Osteoblast (primary cell): ENCODE measurements at places on chromosomes 7 and 10. TPM values are rescaled to one million over a fixed set of nuclear protein-coding genes. Genes with fewer than 3 reads are reported as not detected.
A peak's percentile ranks its signal among the peaks of the same experiment; 100 is the strongest.

Gene CCDC172
- total RNA-seq, result not detected in 2 replicates

DNA sequence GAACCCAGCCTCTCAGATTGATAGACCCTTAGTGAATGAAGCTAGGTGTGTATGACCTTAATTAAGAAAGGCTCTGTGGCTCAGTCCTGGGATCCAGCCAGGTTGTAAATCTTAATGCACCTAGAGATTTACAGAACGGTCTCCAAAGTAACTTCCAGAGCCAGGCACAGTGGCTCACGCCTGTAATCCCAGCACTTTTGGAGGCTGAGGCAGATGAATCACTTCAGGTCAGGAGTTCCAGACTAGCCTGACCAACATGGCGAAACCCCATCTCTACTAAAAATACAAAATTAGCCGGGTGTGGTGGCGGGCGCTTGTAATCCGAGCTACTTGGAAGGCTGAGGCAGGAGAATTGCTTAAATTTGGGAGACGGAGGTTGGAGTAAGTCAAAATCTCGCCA lies 24.3 kb downstream of the CALHM2 start:
- no peak for DNase-seq

DNA sequence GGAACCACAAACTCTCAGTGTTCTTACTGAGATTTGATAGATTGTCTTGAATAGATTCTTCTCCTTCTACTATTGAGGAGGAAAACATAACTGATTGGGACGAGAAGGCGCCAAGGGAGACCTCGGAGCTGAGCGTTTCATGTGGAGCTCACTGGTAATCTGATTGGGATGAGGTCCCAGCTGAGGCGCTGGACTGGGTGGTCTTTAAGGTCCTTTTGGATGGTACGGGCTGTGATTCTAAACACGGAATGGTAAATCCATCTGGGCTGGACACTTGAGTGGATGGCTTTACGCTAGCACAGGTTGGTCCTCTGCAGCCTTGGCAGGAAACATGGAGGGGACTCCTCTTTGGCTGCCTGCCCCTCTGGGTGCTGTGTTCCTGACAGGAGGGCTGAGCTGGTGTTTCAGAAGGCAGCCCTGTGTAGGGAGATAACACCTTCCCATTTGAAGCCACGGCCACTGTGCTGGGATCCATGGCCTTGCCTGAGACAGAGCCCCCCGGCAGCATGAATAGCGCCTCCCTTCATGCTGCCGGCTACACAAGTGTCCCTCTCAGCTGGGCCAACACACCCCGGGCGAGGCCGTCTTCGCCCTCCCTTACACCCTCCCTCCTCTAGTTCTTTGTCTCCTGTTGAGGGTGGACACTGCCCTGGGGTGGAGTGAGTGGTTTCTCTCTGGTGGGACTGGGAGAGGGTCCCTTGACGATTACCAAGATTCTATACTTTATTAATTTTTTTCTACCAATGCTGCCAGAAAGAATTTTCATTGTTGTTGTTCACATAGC lies 203.2 kb upstream of the SHH start:
- DNase-seq, result peak; percentile 41

Gene BTBD16
- not detected in 2 replicates for total RNA-seq

Gene NXPH1
- total RNA-seq, result not detected in 2 replicates

DNA sequence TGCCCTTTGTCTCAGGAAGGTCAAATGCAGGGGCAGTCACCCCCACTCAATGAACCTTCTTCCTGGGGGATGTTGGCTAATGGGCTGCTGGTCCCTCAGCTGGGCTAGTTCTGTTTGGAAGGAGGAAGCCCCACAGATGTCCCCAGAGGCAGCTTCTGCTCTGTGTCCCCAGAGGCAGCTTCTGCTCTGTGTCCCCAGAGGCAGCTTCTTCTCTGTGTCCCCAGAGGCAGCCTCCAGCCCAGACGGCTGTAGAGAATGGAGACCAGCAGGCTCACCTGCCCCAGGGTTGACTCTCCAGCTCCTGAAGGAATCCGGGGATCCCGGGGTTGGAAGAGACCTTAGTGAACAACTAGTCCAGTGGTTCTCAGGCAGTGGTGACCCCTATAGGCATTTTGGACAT lies 62.5 kb upstream of the LEP start:
- DNase-seq, result no peak

Gene NCF1
- under 0.01 TPM in 1 of 2 replicates, not detected in the other for total RNA-seq

GRCh38 chr7:151310578-151310977 lies 31.0 kb upstream of the NUB1 start:
- no peak for DNase-seq

GRCh38 chr7:32152576-32152975 lies 82.4 kb upstream of the PDE1C start:
- DNase-seq, result peak; percentile 25

GRCh38 chr10:102676534-102677315 lies 32.4 kb downstream of the TRIM8 start:
- peak; percentile 67 for DNase-seq

GRCh38 chr7:494906-495305 lies 24.7 kb downstream of the PDGFA start:
- no peak for DNase-seq

- no peak for DNase-seq
Measured at GRCh38 chr10:49645417-49645816, 31.6 kb downstream of the CHAT start.
